ENCODE measurements at places on chromosomes 6 and 20. TPM values are rescaled to one million over a fixed set of nuclear protein-coding genes. Genes with fewer than 3 reads are reported as not detected.

The LY6G6F gene
- not detected for total RNA-seq

The CTSA gene
- 113 TPM for total RNA-seq

DNA sequence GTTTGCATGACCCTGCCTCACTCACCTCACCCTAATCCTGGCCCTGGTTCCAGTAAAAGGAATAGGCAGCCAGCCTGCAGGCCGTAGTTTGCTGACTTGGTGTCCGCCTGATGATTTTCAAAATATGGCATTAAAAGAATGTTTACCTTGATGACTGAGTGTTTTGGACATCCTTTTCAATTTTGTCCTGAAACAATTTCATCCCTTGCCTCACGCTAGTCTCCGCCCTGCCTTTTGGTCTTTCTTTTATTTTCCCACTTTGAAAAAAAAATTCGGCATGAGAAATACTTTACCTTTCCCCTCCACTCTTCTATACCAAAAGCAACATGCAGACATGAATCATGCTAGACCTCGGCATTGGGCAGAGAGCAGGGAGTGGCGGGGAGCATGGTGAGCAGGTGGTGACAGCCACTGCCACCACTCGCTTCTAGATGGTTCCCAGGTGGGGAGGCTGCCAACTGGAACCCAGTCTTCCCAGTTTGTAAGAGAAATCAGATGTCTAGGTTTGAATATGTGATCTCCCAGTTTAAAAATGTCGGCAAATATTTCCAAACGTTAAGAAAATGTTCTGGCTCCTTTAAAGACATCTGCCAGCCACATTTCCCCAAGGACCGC, 9.4 kb downstream of the CD40 start:
- no peak for DNase-seq

GRCh38 chr6:110902091-110902490, 27.5 kb downstream of the AMD1 start:
- DNase-seq, result no peak

DNA sequence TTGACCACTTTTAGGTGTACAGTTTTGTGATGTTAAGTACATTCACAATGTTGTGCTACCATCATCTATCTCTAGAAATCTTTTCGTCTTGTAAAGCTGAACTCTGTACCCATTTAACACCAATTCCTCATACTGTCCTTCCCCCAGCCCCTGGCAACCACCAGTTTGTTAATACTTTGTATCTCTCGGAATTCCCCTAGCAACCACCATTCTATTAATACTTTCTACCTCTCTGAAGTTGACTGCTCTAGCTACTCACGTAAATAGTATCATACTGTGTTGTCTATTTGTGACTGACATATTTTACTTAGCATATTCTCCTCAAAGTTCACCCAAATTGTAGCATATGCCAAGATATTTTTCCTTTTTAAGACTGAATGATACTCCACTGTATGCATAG, 82.3 kb upstream of the CLDN20 start:
- DNase-seq, result no peak

Data from Right ventricle myocardium inferior (tissue), 1 donor.